ENCODE measurements at places on chromosomes 7 and 10. TPM values are rescaled to one million over a fixed set of nuclear protein-coding genes. Genes with fewer than 3 reads are reported as not detected.

The CYP3A5 gene
- total RNA-seq: 0.25 TPM

The AMPH gene
- 199 TPM for total RNA-seq

The FRMPD2 gene
- total RNA-seq: 17.0 TPM

The TMEM213 gene
- not detected for total RNA-seq

GRCh38 chr10:4127518-4128315 is 342.7 kb upstream of the KLF6 start:
- DNase-seq: no peak

GRCh38 chr10:114479307-114479706 is 75.0 kb upstream of the AFAP1L2 start:
- DNase-seq: no peak

- no peak for DNase-seq
Measured at GRCh38 chr10:69874449-69874848, 72.7 kb downstream of the COL13A1 start.

- no peak for DNase-seq
Measured at GRCh38 chr7:103100348-103100747, 25.4 kb downstream of the ARMC10 start.

- DNase-seq: no peak
Measured at GRCh38 chr7:50206453-50207250, 97.9 kb upstream of the IKZF1 start.

DNA sequence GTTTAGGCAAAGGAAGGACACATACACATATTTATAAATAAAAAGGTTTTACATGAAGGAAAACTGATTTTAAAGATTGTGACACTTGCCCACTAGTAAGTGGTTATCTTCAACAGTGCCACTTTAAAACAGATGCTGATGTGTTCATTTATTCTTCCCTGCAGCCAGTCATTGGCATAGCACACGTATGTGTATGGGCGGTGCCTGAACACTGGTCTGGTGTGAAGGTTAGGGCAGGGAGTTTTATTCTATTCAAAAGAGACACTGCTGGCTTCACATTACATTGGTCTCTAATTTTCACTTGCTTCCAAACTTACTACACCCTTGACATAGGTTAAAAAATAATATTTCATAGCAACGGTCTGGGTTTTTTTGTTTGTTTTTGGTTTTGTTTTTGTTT is 57.9 kb downstream of the NOD1 start:
- no peak for DNase-seq

- DNase-seq: no peak
Measured at GRCh38 chr7:129740574-129741410, 129.3 kb downstream of the NRF1 start.

- DNase-seq: no peak
Measured at GRCh38 chr7:151168003-151168786, 701 bp upstream of the GBX1 start.

DNA sequence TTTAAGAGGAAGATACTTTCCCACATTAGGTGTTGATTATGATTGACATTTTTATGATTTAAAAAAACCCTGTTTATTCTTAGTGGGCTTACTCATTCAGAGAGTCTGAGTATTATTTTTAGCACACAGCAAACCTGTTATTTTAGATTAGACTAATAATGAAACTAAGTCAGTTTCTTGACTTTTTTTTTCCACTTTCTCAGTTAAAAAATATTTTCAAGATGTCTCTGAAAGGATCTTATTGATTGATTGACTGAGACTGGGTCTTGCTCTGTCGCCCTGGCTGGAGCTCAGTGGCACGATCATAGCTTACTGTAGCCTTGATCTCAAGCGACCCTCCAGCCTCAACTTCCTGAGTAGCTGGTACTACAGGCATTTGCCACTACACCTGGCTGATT is 20.4 kb upstream of the INPP5F start:
- no peak for DNase-seq

GRCh38 chr10:111986079-111986478 is 197.5 kb downstream of the GPAM start:
- DNase-seq: no peak

DNA sequence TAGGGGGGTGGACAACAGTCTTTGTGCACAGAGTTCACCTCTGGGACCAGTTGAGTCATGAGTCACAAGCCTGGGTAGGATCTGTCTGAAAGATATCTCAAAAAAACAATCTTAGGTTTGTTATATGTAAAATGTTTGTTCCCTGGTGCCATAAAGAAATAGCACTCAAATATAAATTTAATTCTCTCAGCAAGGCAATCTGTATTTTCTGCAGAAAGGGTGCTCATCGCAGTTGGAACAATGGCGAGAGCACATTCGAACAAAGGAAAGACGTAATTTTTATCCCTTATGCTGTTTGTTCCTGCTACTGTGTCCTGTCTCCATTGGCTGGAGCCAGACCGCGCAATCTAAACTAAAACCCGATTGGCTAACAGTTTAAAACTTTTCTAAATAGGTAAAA is 63.7 kb downstream of the GALNT11 start:
- no peak for DNase-seq

DNA sequence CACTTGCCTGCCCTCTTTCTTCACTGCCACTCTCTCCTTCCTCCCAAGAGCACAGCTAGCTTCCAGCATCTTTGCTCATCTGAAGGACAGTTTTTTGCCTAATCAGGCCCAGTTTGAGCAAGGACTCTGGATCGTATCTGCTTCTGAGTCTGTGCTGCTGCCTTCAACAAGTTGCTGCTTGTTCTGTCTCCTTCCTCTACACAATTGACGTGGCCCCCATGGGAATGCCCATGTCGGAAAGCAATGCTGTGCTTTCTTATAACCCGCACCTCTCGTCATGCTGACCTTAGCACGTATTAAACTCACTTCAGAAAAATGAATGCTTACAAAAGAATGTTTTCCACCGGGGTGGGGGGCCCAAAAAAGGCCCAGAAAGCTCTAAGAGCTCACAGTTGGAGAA is 324.7 kb upstream of the C7orf33 start:
- DNase-seq: no peak

GRCh38 chr7:124550036-124550435 is 215.6 kb downstream of the GPR37 start:
- DNase-seq: no peak

GRCh38 chr10:96591946-96592345 is 5.1 kb upstream of the TM9SF3 start:
- DNase-seq: no peak

DNA sequence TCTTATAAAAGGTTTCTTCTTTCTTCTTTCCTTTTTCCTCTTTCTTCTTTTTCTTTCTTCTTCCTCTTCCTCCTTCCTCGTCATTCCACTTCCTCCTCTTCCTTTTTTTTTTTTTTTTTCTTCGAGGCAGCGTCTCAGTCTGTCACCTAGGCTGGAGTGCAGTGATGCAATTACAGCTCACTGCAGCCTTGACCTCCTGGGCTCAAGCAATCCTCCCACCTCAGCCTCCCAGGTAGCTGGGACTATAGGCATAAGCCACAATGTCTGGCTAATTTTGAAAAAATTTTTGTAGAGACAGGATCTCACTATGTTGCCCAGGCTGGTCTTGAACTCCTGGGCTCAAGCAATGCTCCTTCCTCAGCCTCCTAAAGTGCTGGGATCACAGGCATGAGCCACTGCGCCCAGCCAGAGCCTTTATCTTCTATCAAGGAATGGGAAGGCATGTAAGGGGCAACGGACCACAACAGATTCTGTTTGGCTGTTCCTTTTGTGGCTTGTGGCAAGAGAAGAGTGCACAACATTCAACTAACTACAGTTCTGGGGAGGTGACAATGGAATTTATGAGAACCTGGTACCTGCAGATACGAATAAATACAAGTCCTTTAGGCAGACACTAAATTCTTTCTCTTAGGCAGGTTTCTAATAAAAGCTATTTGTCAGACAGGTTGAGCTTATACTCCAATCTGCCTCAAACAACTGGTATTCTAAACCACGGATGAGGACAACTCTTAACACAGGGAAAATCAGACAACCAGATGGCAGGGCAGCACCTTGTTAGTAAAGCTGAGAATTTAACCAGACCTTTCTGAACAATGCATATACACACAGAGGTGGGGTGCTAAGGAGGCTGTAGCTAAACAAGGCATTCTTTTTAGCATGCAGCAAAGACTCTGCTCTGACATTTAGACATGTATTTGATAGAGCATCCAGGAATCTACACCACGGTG is 100.3 kb downstream of the DOCK4 start:
- no peak for DNase-seq

DNA sequence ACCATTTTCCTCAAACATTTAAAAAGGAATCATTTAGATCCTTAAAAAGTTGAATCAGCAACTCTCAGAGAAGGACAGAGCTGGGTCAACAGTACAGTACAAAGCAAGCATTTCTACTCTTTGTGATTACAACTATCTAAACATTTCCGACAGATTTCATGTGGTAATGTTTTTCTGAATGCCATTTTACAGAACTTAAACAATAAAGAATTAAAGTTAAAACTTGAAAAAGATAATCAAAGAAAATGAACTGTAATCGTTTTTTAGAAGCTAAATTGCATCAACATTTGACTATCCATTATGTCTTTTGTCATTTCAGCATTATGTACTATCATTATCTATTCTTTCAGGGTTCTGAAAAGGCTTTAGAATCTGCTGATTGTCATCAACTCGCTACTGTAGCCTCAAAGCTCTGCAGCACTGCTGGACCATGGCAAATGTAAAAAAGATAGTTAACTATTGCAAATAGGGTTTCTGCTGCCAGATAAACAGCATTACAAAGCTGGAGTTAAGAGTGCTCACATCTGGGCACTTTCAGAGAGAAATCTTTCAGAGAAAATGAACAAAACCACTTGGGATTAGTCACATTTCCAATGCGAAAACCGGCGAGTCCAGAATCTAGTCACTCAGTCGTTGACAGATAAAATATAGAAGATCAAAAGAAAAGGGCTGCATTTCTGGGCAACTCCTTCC is 160.4 kb upstream of the LAMB4 start:
- DNase-seq: no peak

- DNase-seq: no peak
Measured at GRCh38 chr10:127456122-127456521, 93.0 kb upstream of the NPS start.

- DNase-seq: no peak
Measured at GRCh38 chr7:40865441-40866233, 730.8 kb downstream of the SUGCT start.

GRCh38 chr7:77295549-77295948 is 95.9 kb upstream of the FGL2 start:
- no peak for DNase-seq

GRCh38 chr10:71708897-71709882 is 10.4 kb downstream of the C10orf105 start:
- no peak for DNase-seq

DNA sequence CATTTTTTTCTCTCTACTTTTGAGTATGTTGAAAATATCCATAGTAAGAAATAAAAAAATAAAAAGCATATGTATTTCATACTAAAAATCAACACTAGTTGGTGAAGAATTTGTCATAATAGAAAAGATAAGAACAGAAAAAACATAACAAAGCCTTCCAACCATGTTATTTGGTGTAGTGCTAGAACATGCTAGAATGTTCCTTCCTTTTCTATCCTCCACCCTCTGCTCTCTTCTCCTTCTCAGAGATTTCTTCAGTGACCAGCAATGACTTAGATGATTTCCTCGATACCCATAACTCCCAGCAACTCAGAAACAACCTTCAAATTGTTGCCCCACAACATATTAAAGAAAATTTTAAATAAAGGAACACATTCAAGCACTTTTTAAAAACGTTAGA is 2.6 kb downstream of the ZC3HAV1 start:
- DNase-seq: no peak

Data from dorsolateral prefrontal cortex (tissue), 122 donors.